A549 (cell line): ENCODE measurements at places on chromosomes 1 and 21.
A peak's percentile ranks its signal among the peaks of the same experiment; 100 is the strongest.

DNA sequence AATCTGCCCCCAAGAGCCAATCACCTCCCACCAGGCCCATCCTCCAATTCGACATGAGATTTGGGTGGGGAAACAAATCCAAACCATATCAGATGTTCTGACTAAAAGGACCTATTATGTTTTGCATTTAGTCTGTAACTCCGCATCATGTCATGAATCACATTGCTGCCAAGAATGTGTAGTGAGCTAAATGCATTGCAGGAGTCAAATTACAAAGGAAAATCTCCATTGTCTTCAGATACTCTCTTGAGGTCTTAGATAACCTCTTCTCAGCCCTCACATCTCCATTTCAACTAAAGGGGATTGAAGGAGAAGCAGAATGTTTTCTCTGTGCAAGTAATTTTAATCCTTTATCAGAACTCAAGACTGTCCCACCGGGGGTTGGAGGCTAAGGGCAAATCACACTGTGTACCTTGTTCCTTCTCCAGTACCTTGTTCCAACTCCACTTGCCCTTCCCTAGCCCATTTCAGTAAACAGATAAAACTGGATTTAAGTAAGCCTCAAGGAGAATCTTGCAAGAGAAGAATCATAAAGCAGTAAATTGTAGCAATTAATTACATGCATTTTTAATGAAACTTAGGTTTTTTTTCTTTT lies 34.1 kb downstream of the EXTL2 start:
- DNase-seq: no peak

GRCh38 chr1:201551096-201551495 lies 12.2 kb downstream of the NAV1 start:
- no peak for DNase-seq

- DNase-seq: peak; percentile 27
These were observed 37.6 kb downstream of the DDAH1 start for GRCh38 chr1:85427331-85427730.

GRCh38 chr21:42735061-42735460 lies 81.6 kb downstream of the PDE9A start:
- no peak for DNase-seq

DNA sequence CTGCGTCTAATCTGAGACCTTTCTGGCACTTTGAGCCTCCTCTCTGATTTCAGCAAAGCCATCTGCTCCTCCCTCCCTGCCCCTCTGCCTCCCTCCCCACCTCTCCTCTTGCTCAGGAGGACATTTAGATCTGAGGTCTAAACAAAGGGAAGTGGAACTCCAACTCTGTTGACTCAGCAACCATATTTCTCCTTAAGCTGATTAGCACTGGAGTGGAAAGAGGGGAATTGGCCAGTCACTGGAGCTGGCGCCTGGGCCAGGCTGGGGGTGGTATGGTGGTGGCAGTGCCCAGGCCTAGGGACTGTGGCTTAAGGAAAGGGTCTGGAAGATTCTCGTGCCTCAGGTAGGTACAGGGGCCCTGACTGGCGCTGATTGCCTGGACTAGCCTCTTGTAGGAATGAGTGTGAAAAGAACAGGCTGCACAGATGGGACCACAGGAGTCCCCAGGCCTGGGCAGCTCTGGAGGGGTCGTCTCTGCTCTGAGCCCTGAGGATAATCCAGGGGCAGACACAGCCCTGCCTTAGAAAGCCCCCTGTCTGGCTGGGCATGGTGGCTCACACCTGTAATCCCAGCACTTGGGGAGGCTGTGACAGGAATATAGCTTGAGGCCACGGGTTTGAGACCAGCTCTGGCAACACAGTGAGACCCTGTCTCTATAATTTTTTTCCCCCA lies 11.9 kb downstream of the SH2D2A start:
- DNase-seq: no peak

DNA sequence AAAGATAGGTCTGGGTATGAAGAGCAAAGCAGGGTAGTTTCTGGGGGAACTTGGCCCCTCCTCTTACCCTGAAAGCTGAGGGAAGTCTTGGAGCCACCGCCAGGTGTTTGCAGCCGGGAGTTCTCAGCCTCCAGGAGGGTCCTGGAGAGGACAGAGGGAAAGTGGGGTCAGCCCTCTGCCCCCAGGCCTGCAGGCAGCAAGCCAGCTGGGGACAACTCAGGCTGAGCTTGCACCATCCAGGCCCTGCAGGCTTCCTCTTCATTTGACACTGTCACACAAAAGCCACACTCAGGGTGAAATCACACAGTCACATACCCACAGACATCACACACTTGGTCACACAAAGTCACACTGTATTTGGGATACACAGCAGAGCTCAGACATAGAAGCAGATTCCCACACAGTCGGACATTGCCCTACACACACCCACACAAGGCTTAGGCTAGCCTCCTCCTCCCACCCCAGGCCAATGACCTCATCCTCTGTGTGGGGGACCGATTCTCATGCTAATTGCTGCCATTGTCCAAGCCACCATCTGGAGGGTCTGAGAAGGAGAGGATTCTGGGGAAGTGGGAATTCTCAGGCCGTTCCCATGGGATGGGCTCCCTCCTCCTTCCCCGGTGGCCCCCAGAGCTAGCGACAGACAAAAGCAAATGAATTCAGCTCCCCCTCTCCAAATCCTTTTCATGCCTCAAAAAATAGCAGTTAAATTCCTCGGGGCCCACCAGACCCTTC lies 3.7 kb downstream of the NES start:
- no peak for DNase-seq

DNA sequence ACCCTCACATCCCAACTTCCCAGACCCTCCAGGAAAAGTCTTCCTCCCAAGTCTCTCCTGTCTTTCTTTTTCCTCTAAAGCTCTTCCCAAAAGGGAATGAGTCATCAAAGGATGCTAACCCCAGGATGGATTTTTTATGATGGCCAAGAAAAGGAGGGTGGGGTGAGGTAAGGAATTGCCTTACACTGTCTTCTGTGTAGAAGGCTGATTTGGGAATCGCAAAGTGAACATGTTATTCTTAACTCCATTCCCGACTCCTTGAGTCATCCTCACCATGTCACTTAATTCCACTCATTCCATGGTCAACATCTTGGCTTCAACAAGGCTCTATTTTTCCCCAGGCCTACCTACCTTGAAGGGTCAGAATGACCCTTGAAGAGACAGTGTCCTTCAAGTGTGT lies 44.0 kb downstream of the TBX15 start:
- DNase-seq: no peak

GRCh38 chr21:20424943-20425342 lies 573.3 kb upstream of the NCAM2 start:
- DNase-seq: no peak

DNA sequence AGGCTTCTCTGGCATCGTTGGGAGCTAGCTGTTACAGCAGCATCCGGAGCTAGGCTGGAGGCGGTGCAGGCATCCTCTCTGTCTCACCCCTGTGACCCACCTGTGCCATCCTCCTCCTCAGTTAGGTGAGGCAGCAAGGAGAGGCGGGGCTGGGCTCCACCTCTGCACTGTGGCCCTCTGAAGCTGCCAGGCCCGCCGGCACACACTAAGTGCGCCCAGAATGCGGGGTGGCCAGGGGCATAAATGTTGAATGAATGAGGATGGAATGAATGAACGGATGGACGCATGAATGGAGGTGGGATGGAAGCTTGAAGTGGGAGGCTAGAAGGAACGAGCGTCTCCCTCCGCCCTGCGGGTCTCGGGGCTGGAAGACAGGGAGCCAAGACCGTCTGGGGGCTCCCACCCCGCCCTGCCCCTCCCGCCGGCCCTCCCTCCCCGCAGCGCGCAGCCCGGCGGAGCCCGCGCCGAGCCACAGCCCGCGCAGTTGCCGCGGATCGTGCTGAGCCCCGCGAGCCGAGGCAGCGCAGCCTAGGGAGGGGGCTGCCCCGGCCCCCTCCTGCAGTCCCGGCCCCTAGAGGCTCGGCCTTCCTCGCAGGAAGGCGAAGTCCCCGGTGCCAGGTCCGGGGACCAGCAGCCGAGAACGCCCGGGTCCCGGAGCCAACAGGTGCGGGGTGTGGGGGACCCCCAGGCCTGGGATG lies at the start of gene HCRTR1:
HCRTR1 (plus strand) TSS at position 472 of the 698 bp plus-strand sequence. CDS start 1,504 bp downstream, outside the sequence.
- no peak for DNase-seq

GRCh38 chr1:48645883-48646282 lies 130.8 kb downstream of the BEND5 start:
- no peak for DNase-seq

GRCh38 chr1:185895208-185895900 lies 161.2 kb downstream of the HMCN1 start:
- no peak for DNase-seq

DNA sequence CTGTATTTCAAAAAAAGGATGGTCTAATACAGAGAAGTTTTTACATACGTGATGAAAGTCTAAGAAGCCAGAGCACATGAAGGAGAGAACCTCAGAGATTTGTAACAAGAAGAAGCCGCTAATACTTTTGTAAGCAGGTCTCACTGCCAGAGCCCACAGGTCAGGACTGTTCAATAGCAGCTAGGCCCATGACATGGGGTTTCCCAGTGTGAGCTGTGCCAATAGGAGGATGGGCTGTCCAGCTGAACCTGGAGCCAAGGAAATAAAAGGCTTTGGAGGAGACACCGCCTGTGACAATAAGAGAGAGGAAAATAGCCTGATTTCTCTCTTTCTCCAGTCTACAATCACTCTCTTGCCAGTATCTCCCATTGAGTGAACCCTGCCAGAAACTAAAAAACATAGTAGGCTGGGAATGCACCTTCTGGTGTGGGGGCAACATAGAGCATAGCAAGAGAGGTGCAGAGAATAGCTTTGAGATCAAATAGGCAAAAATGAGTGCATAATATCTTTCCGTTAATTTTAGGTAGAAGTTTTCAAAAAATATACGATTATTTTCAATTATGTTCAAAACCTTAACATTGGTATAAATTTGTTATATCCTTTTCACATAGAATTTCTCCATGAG lies 360.3 kb downstream of the NEGR1 start:
- DNase-seq: no peak

- no peak for DNase-seq
These were observed 21.7 kb downstream of the LRRC8B start for GRCh38 chr1:89546082-89546889.

DNA sequence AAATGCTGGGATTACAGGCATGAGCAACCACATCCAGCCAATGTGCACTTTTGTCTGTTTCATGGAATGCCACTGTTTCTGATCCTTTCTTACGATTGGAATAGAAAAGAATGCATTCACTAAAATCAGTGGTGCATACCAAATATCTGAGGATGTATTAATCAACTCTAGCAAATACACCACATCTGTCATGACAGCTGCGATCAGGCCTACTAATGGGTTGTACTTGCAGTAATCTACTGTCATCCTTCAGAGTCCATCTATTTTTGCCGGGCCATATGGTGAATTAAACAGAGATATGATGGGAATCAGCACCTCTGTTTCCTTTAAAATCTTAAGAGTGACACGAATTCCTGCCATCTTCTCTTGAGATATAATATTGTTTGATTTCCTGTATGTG lies 8.5 kb upstream of the USP1 start:
- no peak for DNase-seq

DNA sequence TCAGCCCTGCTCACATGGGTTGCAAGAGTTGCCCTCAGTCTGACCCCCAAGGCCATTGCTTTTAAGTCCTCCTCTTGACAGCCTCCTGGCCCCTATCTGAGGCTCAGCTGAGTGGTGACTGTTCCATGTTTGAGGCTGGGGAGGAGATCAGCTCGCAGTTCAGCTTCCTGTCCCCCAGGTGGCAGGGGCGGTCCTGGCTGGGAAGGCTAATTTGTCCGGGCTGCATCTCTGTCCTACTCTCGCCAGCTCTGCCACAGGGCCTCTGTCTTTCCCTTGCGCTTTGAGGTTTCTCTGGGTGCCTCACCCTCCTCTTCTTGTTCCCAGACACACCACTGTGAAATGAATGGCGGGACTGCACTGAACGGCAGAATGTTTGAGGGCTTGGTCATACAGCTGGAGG lies 157.3 kb downstream of the KCNJ6 start:
- peak; percentile 23 for DNase-seq

- DNase-seq: no peak
These were observed 71.6 kb downstream of the COL24A1 start for GRCh38 chr1:86084998-86085397.
